ENCODE measurements at places on chromosomes 12 and 14. TPM values are rescaled to one million over a fixed set of nuclear protein-coding genes. Genes with fewer than 3 reads are reported as not detected.

Gene IFNG-AS1
- 0.28 TPM for total RNA-seq

GRCh38 chr14:60085085-60085484 is 6.6 kb upstream of the PCNX4 start:
- no peak for DNase-seq

- no peak for DNase-seq
Observed at GRCh38 chr12:121786440-121786825, 7.1 kb downstream of the RHOF start.

DNA sequence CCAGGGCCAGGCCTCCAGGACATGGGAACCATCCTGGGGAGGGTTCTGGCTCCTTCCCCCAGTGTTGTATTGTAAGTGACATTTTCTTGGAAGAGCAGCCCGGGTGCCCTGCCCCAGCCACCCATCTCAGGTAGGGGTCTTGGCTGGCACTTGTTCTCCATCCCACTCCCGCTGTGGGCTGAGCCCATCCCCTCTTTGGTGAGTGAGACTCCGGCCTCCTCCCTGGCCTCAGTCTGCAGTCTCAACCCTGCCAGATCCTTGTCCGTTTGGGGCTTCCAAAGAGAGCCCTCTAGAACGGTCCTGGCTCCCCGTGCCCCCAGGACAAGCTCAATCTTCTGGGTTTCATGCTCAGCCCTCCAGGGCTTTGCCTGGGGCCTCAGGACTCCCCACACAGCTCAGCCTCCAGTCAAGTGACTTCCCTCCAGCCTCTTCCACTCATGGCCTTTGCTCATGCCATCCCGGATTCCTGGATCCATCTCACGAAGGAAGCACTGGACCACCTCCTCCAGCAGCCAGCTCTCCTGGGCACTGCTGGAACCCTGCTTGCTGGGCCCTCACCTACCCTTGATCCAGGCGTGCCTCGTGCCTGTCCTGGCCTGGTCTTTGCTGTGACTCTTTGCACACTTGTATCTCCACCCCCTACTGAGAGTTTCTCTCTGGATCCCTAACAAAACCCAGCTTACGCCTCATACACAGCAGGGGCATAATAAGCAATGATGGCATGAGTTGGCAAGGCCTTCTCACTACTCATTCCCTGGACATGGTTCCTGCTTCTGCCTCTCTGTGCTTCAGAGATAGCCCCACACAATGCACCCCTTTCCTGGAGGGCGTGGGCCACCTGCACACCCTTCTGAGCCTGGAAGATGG is 297.4 kb upstream of the RTL1 start:
- no peak for DNase-seq

- DNase-seq = no peak
Observed at GRCh38 chr12:64655141-64655540, 44.8 kb downstream of the RASSF3 start.

Data from omental fat pad (tissue), 4 donors.